ENCODE measurements at places on chromosomes 3 and 15.
A peak's percentile ranks its signal among the peaks of the same experiment; 100 is the strongest.

GRCh38 chr15:88810446-88810845 is 7.2 kb downstream of the ACAN start:
- peak; percentile 53 for DNase-seq

DNA sequence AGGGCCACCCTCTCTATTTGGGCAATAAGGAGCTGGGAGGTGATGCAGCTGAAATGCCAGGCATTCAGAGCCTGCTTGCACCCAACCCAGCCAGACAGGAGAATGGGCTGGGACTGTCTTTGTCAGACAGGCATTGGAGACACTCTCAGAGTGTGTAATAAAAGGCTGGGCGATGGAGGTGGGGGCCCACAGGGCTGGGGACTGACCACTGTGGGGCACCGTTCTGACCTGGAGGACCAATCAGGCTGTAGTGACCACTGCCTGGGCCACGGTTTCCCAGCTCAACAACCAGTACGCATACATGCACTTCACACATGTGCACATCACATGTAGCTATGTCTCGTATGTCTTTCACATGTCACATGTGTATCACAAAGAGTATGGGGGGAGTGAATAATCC is 5.7 kb upstream of the IGDCC3 start:
- no peak for DNase-seq

GRCh38 chr3:27960133-27960532 is 238.0 kb upstream of the EOMES start:
- peak; percentile 59 for DNase-seq

GRCh38 chr3:43747641-43748040 is 56.9 kb downstream of the ABHD5 start:
- peak; percentile 59 for DNase-seq

- DNase-seq: no peak
Measured at GRCh38 chr3:98010194-98010882, 24.8 kb downstream of the GABRR3 start.

DNA sequence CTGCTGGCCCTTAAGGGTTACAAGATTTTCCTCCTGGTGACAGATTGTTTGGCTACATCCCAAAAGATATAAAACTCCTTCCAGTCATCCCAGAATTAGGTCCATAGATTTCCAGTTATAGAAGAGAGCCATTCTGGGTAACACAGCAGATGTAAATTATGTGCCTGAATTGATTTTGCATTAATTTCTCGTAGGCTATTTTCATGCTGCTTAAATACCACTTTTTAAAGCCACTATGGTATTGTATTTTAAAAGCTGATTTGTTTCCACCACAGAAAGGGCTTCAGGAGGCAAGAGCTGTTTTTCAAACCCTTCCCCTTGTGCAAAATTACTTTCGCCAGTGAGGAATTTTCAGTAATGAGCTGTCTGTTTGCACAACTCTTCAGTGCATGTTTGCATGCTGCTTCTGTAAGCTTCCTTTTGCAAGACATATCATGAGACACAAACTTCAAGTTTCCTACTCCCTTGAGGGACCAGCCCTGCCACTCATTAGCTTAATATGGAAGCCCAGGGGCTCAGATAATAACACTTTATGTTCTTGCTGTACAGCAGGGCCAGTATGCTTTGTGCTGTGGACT is 105.4 kb upstream of the TNIK start:
- no peak for DNase-seq

DNA sequence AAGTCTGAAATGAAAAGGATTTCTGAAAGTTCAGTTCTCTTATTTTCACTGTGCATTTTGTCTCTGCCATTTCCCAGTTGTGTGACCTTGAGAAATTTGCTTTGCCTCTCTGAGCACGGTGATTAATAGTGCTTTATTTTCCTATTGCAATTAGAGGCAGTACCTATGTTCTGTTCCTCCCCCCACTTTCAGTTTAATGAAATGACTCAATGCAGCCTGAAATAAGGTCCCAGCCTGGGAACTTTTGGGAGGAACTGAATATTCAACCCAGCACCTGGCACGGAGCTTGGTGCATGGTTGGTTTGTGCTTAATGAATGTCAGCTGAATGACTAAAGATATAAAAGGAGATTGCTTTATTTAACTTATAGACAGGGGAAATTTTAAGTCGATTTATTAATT is 352.6 kb downstream of the PDCD6IP start:
- DNase-seq: no peak

GRCh38 chr3:185979721-185980121 is 41.9 kb upstream of the TRA2B start:
- DNase-seq: no peak

- peak; percentile 51 for DNase-seq
Measured at GRCh38 chr15:56871185-56871584, 47.3 kb upstream of the TCF12 start.

DNA sequence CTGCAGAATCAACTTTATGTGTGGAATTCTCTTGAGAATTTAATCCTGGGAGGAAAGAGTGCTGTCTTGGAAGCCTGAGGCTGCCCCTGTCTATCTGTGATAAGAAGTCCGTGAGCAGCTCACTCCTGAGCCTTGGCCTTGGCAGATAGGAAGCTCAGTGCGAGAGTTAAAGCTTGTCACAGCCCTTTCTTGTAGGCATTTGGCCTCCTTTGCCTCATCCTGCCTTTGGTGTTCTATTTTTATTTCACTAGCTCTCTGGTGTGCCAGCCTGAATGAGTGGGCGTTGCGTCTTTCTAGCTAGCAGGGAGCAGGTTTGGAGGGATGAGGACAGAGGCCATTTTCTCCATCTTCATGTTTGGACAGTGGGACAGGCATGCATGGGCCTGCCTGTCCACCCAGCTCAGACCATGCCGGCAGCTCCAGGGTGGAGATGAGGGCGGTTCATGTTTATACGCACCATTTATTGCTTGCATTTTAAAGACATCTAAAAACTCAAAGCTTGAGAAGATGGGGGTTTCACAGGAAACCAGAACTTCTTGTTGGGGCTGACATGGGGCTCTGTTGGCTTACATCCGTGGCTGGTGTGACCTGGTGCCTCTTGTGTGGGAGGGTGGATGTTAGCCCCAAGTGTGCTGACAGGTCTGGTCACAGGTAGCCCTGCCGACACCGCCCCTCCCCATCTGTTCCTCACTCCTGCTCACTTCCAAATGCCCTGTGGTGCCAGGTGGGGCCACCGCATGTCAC is 29.8 kb downstream of the IRAK2 start:
- no peak for DNase-seq

DNA sequence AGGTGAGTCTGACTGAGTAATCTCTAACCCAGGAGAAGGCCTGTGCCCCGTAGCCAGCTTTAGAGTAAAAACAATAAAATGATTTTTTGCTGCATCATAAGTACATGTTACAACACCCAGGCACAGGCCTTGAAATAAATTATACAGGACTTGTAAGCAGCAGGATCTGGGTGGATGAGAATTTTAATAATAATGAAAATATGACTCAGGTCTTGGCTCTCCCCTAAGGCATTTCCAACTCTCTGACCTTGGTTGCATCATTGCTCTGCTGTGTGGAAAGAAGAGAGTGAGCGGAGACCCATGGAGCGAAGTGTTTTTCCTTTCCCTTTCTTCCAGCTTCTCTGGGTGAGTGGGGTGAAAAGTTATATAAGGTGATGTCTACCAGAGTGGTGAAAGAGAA is 44.6 kb downstream of the EOMES start:
- DNase-seq: peak; percentile 79

DNA sequence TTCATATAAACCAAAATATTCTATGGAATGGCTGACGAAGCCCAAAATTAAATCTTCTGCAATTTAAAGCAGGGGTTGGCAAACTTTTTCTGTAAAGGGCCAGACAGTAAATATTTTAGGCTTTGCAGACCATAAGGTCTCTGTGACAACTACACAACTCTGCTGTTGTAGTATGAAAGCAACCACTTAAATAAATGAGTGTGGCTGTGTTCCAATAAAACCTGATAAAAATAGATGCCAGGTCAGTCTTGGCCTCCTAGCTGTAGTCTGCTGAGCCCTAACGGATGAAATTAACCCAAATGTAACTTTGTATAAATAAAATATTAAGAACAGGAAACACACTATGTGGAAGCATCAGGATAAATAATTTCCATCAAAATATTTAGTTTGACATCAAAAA is 104.2 kb downstream of the FBXL22 start:
- DNase-seq: no peak

- DNase-seq: peak; percentile 64
Measured at GRCh38 chr3:46878781-46879436, 1.4 kb downstream of the PTH1R start.

GRCh38 chr15:48596415-48596814 is 49.1 kb downstream of the FBN1 start:
- DNase-seq: no peak

DNA sequence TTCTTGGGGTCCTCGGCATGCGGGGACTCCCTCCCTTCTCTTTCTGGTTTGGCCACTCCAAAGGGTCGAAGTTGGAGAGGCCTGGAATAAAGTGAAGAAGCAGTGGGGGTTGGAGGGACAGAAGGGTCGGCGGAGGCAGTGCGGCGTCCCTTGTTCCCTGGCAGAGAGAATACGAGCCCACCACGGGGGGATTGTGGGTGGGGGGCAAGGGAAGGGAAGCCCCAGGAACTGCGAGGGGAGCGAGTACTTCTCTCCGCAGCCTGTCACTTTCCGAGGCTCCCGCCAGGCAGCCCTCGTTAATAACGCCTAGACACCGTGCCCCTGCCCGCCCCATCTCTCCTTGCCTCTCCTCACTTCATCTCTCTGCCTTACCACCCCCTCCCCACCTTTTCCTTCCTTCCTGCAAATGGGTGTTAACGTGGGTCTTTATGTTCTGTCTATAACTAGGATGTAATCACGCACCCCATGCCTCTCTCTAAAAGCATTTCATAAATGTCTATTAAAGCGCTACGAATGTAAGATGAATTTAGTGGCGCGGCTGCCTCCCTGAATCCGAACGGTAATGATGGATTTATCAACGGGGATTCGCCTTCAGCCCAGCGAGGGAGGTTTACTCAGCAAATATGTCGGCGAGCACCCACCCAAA is 13.7 kb downstream of the NR2F2 start:
- DNase-seq: no peak

DNA sequence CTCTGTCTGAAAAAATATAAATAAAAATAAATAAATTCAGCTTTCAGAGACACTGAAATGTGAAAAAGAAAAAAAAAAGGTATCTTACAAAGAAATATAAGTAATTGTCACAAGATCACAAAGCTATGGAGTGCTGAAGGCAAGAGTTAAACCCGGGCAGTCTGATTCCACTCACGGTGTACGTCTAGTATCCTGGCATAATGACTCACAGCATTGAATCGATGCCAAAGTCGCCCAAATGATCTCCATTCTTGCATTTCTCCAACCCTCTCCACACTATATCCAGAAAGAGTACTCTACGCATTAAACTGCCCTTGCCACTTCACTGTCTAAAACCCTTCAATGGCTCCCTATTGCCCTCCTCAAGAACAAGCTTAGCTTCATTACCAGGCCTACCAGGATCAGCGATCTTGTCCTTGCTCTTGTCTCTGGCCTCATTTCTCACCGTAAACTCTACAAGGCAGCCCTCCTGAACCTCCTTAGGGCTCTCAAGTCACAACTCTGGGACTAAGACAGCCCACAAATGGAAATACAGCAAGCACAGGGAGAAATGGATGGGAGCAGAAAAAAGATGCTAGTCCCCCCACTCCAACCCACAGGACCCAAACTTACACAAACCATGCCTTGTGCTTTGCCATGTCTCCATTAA is 7.7 kb downstream of the SUCLG2 start:
- DNase-seq: peak; percentile 86

DNA sequence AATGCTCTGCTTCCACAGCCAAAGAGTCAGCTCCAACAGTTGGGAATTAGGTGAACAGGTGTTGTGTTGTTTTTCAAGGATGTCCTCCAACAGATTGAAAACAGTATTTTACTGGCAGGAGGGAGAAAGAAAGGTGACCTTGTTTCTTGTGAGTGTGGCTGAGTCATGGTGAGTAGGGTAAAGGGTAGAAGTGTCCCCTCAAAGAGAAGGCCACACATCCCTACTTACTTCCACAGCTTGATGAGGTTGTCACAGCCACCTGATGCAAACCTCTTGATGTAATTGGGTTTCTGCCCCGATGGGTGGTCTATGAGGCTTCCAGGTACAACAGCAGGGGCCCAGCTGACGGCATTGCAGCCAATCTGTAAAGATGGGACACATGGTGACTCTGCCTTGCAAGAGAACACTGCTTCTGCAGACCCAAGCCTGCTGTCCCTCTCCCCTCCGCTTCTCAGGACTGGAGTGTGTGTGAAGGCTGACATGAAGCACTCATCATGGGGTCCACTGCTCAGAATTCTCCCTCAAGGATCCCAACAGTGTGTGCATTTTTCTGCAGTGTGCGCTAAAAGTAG is 12.7 kb upstream of the GHRL start:
- DNase-seq: no peak

DNA sequence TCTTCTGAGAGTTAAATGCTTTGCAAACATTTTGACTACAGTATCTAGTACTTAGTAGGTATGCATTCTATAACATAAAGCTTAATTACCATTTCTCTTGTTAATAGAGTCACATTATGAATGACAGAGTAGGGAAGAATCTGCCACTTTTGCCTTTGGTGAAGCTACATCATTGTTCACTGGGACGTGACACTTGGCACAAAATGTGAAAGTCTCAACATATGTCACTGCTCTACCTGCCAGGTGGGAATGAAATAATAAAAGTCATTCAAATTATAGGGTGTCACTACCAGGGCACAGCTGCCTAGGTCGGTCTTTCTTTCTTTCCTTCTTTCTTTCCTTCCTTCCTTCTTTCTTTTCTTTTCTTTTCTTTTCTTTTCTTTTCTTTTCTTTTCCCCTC is 17.6 kb downstream of the GPR87 start:
- no peak for DNase-seq

DNA sequence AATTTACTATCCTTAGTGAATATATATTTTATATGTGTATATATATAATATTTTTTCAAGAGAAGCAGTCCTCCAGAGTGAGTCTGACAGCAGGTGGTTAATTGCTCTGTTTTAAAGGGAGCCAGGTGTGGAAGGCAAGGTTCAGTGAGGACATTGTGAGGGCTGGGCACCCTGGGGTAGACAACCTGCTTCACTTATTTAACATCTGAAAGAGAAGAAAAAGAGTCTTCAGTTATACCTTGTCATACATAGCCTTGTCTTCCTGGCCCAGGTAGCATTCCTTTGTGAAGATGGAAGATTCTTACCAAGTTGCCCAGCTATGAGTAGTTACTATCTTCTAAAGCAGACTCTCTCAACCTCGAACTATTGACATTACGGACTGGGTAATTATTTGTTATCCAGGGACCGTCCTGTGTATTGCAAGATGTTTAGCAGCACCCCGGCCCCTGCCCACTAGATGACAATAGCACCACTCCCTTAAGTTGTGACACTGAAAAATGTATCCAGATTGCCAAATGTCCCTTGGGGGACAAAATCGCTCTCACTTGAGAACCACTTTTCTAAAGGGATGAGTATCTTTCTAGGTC is 336.0 kb upstream of the TRIM42 start:
- no peak for DNase-seq

GRCh38 chr15:74206801-74207281 is 4.3 kb upstream of the STRA6 start:
- DNase-seq: no peak

DNA sequence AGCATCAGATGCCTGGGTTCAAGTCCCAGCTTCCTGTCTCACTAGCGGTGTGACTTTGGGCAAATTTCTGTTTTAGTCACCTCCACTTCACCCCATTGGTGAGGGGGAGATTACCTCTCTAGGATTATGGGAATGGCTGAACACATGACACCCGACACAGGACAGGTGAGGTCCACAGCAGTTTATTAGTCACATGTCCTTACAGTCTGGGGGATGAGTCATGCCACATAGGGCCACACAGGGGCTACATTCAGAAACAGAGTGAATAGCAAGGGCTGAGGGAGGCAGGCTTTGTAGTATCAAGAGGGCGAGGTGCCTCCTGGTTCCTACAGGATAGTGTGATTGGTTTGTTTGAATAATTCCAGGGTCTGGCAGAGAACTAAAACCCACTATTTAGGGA is 15.2 kb upstream of the ITGA11 start:
- DNase-seq: no peak

- no peak for DNase-seq
Measured at GRCh38 chr15:88655103-88655553, 16.3 kb downstream of the ISG20 start.
